Right lobe of liver (tissue), 6 donors: ENCODE measurements at places on chromosomes 2 and 18.

DNA sequence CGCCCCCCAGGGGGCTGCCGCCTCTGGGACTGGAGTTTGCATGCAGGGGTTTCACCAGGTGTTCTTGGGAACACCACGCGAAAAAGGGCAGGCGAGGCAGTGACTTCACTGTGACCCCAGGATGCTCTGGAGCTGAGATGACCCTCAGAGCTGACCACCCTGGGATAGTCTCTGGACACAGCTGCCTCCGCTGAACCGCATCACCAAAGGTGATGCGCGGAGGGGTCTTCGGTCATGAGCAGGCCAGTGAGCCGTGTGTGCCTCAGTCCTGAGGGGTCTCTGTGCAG is 17.5 kb downstream of the GPR35 start:
- no peaks in the 10 kb centered on the region for H3K27me3 ChIP-seq
- no peak overlapping the region for H3K27ac ChIP-seq
- H3K4me1 ChIP-seq, result no peaks in the 10 kb centered on the region
- H3K36me3 ChIP-seq, result no peaks in the 10 kb centered on the region

DNA sequence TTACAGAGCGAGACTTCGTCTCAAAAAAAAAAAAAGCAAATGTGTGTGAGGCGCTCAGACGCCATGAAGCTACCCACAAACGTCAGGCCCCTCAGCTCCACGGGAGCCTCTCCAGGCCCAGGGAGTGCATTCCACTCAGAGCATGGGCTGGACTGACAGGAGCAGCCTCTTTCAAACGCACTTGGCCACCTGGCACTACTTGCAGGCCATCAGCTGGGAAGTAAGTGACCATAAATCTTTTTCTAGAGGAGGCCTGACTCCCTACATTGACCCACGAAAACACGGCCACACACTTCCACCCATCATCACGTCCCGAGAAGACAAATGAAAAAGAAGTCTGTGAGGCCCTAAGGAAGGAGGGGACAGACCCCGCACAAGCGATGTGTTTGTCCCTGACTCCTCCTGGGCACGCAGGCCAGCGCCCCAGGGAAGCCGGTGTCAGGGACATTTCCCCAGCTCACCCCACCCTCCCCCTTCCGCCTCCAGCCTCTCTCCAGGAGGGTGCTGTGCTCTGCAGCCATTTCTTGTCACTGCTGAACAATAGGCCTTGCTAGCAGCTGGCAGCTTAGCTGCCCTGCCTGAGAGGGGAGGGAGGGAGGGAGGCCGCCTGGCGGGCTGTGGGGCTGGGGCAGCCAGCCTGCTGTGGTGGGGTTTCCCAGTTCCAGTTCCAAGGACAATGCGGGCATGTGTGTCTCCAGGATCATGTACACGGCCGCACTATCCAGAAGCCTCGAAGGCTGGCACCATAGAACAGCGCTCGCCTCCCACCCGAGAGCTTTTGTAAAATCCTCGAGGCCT is 26.6 kb downstream of the SERTAD2 start:
- no peak for DNase-seq
- H3K4me3 ChIP-seq, result no peak overlapping the region
- no peaks in the 10 kb centered on the region for H3K4me1 ChIP-seq

DNA sequence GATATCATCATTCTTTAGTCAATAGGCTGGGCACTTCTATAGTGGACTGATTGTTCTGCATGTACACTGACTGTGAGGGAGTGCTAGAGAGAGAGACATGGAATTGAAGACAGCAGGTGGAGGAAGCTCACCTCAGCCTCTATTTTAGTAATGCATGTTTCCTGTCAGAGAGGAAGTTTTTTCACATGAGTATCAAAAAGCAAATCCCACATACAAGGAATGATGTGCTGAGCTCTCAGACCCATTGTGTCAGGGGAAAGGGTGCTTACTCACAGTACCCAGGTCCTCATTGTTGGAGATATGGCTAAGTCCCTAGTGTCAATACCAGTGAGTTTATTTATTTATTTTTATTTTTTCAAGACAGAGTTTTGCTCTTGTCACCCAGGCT is 9.9 kb upstream of the CDK15 start:
- DNase-seq, result no peak
- H3K27ac ChIP-seq, result no peak overlapping the region
- H3K4me1 ChIP-seq, result no peaks in the 10 kb centered on the region
- H3K36me3 ChIP-seq, result no peaks in the 10 kb centered on the region
- H3K27me3 ChIP-seq, result no peaks in the 10 kb centered on the region

- no peak overlapping the region for H3K4me3 ChIP-seq
- H3K27ac ChIP-seq, result no peak overlapping the region
- H3K36me3 ChIP-seq, result no peaks in the 10 kb centered on the region
- no peaks in the 10 kb centered on the region for H3K27me3 ChIP-seq
- no peak for DNase-seq
- no peaks in the 10 kb centered on the region for H3K4me1 ChIP-seq
Observed at GRCh38 chr2:133097666-133098065, 427.7 kb upstream of the LYPD1 start.

DNA sequence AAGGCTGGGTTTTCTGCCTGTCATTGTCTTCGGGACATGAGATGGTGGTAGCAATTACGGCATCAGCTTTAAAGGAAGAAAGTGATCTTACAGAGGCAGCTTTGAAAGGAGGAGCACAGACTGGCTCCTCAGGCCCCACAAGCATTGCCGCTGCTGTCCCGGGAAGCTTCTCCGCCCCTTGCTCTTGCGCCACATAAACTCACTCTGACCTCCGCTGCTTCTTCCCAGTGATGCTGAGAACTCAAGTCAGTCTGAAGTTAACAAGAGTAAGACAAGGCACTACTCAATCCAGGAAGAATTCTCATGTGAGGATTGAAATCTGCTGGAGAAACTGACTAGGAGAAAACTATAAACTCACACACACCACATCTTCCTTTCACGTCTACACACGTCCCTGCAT is 112.4 kb upstream of the RIOK3 start:
- H3K36me3 ChIP-seq, result no peaks in the 10 kb centered on the region
- no peaks in the 10 kb centered on the region for H3K27me3 ChIP-seq
- H3K4me3 ChIP-seq, result no peak overlapping the region
- DNase-seq, result no peak

DNA sequence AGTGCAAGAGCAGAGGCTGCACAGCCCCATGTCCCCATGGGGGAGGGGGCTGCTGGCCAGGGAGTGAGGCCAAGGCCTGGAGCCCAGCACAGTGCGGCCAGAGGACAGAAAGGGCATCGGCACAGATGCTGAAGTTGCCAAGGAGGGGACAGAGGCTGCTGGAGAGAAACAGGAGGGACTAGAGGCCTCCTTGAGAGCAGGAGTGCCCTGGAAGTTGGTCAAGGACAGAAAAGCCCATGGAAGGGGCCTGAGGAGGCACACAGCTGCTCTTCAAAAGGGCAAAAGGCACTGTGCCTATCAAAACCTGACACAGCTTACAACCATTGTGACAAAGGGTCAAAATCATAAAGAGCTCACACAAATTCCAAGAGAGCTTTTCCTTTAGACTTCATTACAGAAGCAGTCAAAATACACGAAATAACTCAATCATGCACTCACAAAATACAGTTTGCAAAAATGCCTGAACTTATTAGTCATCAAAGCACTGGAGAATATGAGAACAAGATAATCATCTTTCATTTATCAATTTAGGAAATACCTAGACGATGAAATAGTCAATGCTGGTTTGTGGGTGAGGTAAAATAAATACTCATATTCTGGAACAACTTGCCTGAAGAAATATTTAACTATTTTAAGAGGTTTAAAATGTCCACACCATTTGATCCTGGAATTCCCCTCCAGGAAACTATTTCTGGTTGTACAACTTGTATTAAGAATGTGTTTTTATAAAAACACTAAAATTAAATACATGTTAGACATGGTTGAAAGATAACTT is 79.6 kb downstream of the USP40 start:
- DNase-seq, result no peak
- H3K4me1 ChIP-seq, result no peaks in the 10 kb centered on the region
- H3K4me3 ChIP-seq, result no peak overlapping the region
- H3K36me3 ChIP-seq, result no peaks in the 10 kb centered on the region
- H3K27me3 ChIP-seq, result no peaks in the 10 kb centered on the region
- H3K27ac ChIP-seq, result no peak overlapping the region

- H3K27me3 ChIP-seq, result no peaks in the 10 kb centered on the region
- no peak overlapping the region for H3K4me3 ChIP-seq
- H3K36me3 ChIP-seq, result no peaks in the 10 kb centered on the region
Observed at GRCh38 chr2:219272995-219273394, 6.2 kb upstream of the DNAJB2 start.

- no peak overlapping the region for H3K27ac ChIP-seq
- DNase-seq, result no peak
- no peak overlapping the region for H3K4me3 ChIP-seq
Observed at GRCh38 chr18:23828426-23828825, 139.2 kb downstream of the LAMA3 start.

GRCh38 chr18:7021994-7022840 is 95.4 kb downstream of the LAMA1 start:
- DNase-seq, result no peak
- no peak overlapping the region for H3K4me3 ChIP-seq
- no peaks in the 10 kb centered on the region for H3K4me1 ChIP-seq
- no peaks in the 10 kb centered on the region for H3K36me3 ChIP-seq

- peaks cover 15% of the 10 kb centered on the region for H3K4me1 ChIP-seq
- DNase-seq, result no peak
- no peaks in the 10 kb centered on the region for H3K27me3 ChIP-seq
- H3K36me3 ChIP-seq, result no peaks in the 10 kb centered on the region
- no peak overlapping the region for H3K27ac ChIP-seq
- no peak overlapping the region for H3K4me3 ChIP-seq
Observed at GRCh38 chr2:200054681-200055468, 99.5 kb downstream of the MAIP1 start.

- no peak for DNase-seq
- no peak overlapping the region for H3K27ac ChIP-seq
- H3K4me3 ChIP-seq, result no peak overlapping the region
- H3K27me3 ChIP-seq, result no peaks in the 10 kb centered on the region
- H3K4me1 ChIP-seq, result no peaks in the 10 kb centered on the region
Observed at GRCh38 chr18:55239740-55240139, 280.5 kb upstream of the CCDC68 start.

DNA sequence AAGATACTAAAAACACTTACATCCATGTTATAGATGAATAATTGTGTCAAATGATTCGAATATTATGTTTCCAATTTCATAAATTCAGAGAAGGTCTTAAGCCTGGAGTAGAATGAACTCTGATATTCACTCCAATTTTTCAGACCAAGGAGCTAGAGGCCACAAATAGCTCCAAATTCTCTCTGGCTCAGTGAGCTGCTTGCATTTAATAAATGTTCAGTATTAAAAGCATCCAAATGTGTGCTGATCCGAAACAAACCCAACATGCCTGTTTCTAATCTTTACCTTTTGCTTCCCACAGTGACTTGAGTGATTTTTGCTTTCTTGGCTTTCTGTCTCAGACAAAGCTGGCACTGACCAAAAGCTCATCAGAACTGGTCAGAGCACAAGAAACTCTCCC is 291.4 kb downstream of the CCDC85A start:
- H3K4me3 ChIP-seq, result no peak overlapping the region
- DNase-seq, result no peak
- no peaks in the 10 kb centered on the region for H3K27me3 ChIP-seq
- no peaks in the 10 kb centered on the region for H3K36me3 ChIP-seq
- H3K27ac ChIP-seq, result no peak overlapping the region

- no peak overlapping the region for H3K27ac ChIP-seq
- H3K36me3 ChIP-seq, result no peaks in the 10 kb centered on the region
- H3K4me3 ChIP-seq, result no peak overlapping the region
- no peaks in the 10 kb centered on the region for H3K27me3 ChIP-seq
- no peaks in the 10 kb centered on the region for H3K4me1 ChIP-seq
Observed at GRCh38 chr2:97936199-97936598, 59.5 kb downstream of the TMEM131 start.

GRCh38 chr18:35731701-35732100 is 150.2 kb downstream of the GALNT1 start:
- DNase-seq, result no peak
- H3K4me3 ChIP-seq, result no peak overlapping the region
- H3K27me3 ChIP-seq, result no peaks in the 10 kb centered on the region
- H3K27ac ChIP-seq, result no peak overlapping the region
- H3K36me3 ChIP-seq, result no peaks in the 10 kb centered on the region

DNA sequence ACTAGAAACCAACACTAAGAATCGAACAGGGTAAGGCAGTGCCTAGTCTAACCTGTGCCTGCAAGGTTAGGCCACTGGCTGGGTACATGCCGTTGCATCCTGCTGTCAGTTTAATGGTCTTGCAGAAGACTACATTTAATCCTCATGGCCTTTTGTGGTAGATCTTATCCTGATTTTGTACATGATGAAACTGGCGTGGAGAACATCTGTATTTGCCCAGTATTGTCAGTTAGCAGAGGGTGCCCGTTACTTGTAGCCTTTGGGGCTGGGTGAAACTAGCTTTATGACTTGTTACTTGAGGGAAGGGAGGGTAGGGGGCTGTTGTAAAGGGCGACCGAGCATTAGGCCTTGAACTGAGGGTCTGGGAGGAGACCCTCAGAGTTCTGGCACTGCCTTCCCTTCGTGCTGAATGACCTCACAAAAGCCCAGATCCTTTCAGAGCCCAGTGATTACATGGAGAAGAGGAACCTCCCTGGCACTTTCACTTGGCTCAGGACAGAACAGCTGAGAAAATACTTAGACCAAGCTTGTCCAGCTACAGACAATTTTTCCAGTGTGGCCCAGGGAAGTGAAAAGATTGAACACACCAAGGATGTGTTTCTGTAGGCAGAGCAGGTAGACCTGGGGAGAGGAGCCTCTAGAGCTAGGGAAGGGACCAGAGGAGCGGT is 19.5 kb downstream of the SLC20A1 start:
- H3K4me3 ChIP-seq, result no peak overlapping the region
- H3K4me1 ChIP-seq, result no peaks in the 10 kb centered on the region
- no peak overlapping the region for H3K27ac ChIP-seq
- peaks cover 41% of the 10 kb centered on the region for H3K36me3 ChIP-seq
- H3K27me3 ChIP-seq, result no peaks in the 10 kb centered on the region
- DNase-seq, result no peak

DNA sequence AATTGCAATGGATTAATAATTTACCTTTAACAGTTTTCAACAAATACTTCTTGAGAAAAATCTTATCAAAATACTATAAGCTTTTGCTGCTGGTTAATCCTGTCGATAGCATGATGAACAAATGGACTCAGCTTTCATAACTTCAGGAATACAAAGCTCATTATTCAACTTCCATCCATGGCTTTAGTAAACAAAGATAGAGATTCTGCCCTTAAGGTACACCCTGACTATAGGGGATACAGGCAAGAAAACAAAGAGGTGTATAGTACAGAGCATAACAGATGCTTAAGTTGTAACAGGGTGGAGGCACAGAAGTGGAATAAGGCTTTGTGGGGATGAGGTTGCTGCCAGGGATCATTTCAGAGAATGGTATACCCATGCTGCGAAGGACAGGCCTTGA is 272.5 kb upstream of the STON1 start:
- no peak overlapping the region for H3K27ac ChIP-seq
- no peaks in the 10 kb centered on the region for H3K36me3 ChIP-seq
- no peak for DNase-seq
- H3K27me3 ChIP-seq, result no peaks in the 10 kb centered on the region
- H3K4me1 ChIP-seq, result no peaks in the 10 kb centered on the region

- no peak overlapping the region for H3K27ac ChIP-seq
- no peak for DNase-seq
- no peaks in the 10 kb centered on the region for H3K27me3 ChIP-seq
- no peaks in the 10 kb centered on the region for H3K4me1 ChIP-seq
- no peak overlapping the region for H3K4me3 ChIP-seq
- no peaks in the 10 kb centered on the region for H3K36me3 ChIP-seq
Observed at GRCh38 chr18:25278394-25278793, 73.6 kb downstream of the ZNF521 start.
